ENCODE measurements at places on chromosomes 6 and 20.

DNA sequence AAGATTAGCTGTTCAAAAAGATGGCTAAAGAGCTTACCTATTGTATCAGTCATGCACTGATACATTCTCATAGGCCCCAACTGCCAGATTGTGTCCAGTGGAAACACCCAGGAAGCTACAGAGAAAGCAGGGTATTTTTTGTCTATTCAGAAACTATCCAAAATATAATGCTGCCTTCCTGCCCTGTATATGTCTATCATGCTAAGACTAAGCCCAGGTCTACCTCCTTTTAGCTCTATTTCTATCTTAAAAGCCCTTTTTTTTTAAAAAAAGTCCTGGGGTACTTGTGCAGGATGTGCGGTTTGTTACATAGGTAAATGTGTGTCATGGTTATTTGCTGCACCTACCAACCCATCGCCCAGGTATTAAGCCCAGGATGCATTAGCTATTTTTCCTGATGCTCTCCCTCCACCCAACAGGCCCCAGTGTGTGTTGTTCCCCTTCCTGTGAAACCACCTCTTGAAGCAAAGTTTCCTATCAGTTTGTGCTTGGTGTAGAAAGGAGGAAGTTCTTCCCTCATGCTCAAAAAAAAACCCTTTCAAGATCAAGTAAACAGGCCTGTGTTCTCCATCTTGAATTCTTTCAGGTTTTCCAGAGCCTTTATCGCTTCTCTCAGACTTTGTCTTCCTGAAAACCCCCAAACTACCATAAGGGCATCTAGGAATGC is 514 bp downstream of the DEFB129 start:
- H3K4me3 ChIP-seq: no peak overlapping the region
- peaks cover 5% of the 10 kb centered on the region for H3K27me3 ChIP-seq
- no peak for DNase-seq
- no peaks in the 10 kb centered on the region for H3K4me1 ChIP-seq

DNA sequence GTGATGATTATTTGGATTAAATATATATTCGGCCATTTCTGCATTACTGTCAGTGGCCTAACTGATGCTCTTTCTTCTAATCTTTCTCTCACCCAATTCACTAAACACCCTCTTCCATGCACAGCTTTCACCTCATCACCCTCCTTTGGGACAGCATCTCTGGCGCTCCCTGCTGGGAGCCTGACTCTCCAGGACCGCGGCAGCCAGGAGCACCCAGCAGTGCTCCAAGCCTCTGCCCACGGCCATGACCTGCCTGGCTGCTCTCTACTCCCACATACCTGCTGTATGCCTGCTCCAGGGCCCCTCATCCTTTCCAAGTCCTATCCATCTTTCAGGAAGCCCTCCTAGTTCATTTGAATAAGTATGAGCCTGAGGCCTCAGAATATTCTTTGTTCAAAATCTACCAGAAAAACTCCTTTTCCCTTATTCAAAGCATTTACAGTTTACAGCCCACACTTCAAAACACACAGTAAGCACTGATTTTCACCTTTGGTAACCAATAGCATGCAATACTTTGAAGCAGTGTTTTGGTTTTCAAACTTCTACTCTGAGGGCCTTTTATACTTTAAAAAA is 15.2 kb downstream of the CTCFL start:
- H3K4me1 ChIP-seq: peaks cover 31% of the 10 kb centered on the region
- H3K27me3 ChIP-seq: no peaks in the 10 kb centered on the region
- H3K4me3 ChIP-seq: no peak overlapping the region
- H3K36me3 ChIP-seq: no peaks in the 10 kb centered on the region

DNA sequence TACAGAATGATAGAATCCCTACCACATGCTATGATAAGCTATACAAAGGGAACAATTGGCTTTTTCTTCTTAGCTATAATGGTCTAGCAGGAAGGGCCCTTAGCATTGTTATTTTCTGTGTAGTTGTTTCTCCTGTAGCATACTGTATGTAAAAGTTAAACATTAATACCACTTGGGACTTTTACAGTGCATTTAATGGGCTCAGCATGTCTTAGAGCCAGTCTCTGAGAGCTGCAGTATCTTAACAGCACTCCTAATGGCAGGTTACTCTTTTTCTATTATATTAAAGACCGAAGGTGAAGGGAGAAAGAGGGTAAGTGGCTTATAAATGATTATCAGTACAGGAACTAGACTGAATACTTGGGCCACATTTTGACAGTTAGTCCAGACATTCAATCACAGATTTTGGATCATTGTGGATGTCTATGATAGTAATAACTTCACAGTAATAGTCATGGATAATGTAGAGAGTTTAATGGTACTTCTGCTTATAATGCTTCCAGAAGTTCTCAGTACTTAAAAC is 290.7 kb downstream of the PHF3 start:
- H3K27ac ChIP-seq: no peak overlapping the region
- no peaks in the 10 kb centered on the region for H3K36me3 ChIP-seq
- H3K27me3 ChIP-seq: no peaks in the 10 kb centered on the region
- no peak for DNase-seq
- no peaks in the 10 kb centered on the region for H3K4me1 ChIP-seq

DNA sequence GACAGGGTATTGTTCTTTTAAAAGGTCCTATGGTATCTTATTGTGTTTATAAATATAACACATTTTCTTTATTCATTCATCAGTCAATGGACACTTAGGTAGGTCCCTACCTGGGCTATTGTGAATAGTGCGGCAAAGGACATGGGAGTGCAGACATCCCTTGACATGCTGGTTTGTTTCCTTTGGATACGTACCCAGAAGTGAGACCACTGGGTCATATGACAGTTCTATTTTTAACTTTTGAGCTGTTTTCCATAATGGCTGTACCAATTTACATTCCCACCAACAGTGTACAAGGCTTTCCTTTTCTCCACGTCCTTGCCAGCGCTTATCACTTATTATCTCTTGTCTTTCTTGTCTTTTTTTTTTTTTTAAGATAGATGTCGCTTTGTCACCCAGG is 627.5 kb downstream of the PRKN start:
- peaks cover 2% of the 10 kb centered on the region for H3K4me1 ChIP-seq
- no peaks in the 10 kb centered on the region for H3K36me3 ChIP-seq
- no peak overlapping the region for H3K4me3 ChIP-seq
- peaks cover 13% of the 10 kb centered on the region for H3K27me3 ChIP-seq
- DNase-seq: no peak

DNA sequence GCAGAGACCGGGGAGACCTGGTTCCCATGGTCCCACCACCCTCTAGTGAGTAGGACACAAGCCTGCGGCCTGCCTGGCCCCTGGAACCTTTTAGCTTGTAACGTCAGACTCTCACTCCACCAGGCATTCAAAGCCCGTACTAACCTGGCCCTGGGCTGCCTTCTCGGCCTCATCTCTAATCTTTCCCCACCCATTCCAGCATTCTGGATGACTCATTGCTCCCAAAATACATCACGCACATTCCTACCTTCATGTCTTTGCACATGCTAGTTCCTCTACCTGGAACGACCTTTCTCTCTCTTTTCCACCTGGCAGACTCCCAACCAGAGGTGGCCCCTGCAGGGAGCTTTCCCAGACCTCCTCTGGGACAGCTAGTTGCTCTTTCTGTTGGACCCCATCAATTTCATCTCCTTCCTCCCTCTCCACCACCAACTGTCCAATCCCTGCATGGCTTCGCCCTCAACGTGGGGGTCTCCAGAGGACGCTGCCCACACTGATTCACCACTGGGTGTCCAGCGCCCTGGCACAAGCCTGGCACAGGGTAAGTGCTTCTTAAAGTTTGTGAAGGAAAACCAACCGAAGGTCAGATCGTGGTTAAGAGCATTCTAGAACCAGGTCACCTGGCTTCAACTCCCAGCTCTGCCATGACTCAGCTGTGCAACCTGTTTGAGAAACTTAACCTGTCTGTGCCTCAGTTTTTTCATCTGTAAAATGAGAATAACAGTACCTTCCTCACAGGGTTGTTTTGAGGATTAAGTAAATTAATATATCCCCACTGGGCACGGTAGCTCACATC is 35.2 kb downstream of the JPH2 start:
- H3K27me3 ChIP-seq: no peaks in the 10 kb centered on the region
- H3K27ac ChIP-seq: no peak overlapping the region
- no peak for DNase-seq
- H3K36me3 ChIP-seq: no peaks in the 10 kb centered on the region
- H3K4me1 ChIP-seq: no peaks in the 10 kb centered on the region
- H3K4me3 ChIP-seq: no peak overlapping the region

- H3K27me3 ChIP-seq: no peaks in the 10 kb centered on the region
- H3K4me3 ChIP-seq: no peak overlapping the region
- no peak for DNase-seq
- no peaks in the 10 kb centered on the region for H3K36me3 ChIP-seq
These were observed 19.3 kb downstream of the ANKRD6 start for GRCh38 chr6:89452281-89452680.

GRCh38 chr6:144922120-144922722 is 637.1 kb downstream of the UTRN start:
- H3K4me3 ChIP-seq: no peak overlapping the region
- H3K4me1 ChIP-seq: no peaks in the 10 kb centered on the region
- no peak overlapping the region for H3K27ac ChIP-seq
- H3K27me3 ChIP-seq: no peaks in the 10 kb centered on the region
- H3K36me3 ChIP-seq: no peaks in the 10 kb centered on the region

DNA sequence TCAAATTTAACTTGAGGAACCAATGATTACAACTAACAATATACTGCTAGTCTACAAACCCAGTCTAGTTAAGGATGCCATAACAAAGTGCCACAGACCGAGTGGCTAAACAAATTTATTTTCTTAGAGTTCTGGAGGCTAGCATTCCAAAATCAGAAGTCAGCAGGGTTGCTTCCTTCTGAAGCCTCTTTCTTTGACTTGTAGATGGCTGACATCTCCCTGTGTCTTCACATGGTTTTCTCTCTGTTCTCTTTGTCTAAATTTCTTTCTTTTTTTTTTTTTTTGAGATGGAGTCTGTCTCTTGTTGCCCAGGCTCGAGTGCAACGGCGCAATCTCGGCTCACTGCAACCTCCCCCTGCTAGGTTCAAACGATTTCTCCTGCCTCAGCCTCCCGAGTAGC is 56.1 kb downstream of the NCOA3 start:
- DNase-seq: no peak
- no peak overlapping the region for H3K4me3 ChIP-seq
- no peaks in the 10 kb centered on the region for H3K36me3 ChIP-seq
- no peaks in the 10 kb centered on the region for H3K27me3 ChIP-seq
- H3K27ac ChIP-seq: no peak overlapping the region

GRCh38 chr6:103409475-103409874 is 1450.2 kb downstream of the HACE1 start:
- no peaks in the 10 kb centered on the region for H3K27me3 ChIP-seq
- no peak overlapping the region for H3K4me3 ChIP-seq
- no peaks in the 10 kb centered on the region for H3K4me1 ChIP-seq
- no peak overlapping the region for H3K27ac ChIP-seq
- no peak for DNase-seq

GRCh38 chr20:47672166-47672565 is 113.1 kb downstream of the SULF2 start:
- peaks cover 5% of the 10 kb centered on the region for H3K36me3 ChIP-seq
- H3K4me1 ChIP-seq: no peaks in the 10 kb centered on the region
- DNase-seq: no peak
- H3K27ac ChIP-seq: no peak overlapping the region

GRCh38 chr6:112065426-112065986 is 11.6 kb downstream of the CCN6 start:
- peaks cover 12% of the 10 kb centered on the region for H3K36me3 ChIP-seq
- no peak for DNase-seq
- peaks cover 10% of the 10 kb centered on the region for H3K4me1 ChIP-seq
- H3K27ac ChIP-seq: no peak overlapping the region
- H3K27me3 ChIP-seq: no peaks in the 10 kb centered on the region

DNA sequence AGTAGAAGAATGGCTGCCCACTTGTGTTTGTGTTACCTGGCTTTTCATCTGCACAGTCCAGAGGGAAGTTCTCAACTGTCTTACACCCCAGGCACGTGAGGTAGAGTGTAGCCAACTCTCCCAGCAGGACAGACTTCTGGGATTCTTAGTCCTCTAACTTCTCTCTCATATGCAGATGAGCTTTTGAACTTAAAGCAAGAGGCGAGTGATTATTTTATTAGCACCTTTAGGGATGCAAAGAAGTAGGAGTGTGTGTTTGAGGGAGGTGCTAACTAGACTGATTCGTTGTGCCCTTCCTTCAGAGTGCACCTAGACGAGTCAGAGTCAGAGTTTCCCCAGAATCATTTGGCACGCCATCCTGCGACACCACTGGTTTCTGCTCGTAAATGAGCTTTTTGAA is 10.8 kb downstream of the CDYL start:
- DNase-seq: no peak
- peaks cover 3% of the 10 kb centered on the region for H3K36me3 ChIP-seq
- no peak overlapping the region for H3K4me3 ChIP-seq
- H3K4me1 ChIP-seq: no peaks in the 10 kb centered on the region
- H3K27ac ChIP-seq: no peak overlapping the region

GRCh38 chr20:58909585-58909984 is 57.1 kb downstream of the GNAS start:
- no peak for DNase-seq
- peaks cover 31% of the 10 kb centered on the region for H3K4me1 ChIP-seq
- H3K27ac ChIP-seq: no peak overlapping the region
- H3K36me3 ChIP-seq: peaks cover 79% of the 10 kb centered on the region

GRCh38 chr6:7991536-7991935 is 72.7 kb downstream of the BLOC1S5 start:
- H3K4me1 ChIP-seq: no peaks in the 10 kb centered on the region
- no peaks in the 10 kb centered on the region for H3K36me3 ChIP-seq
- no peak for DNase-seq
- H3K27me3 ChIP-seq: no peaks in the 10 kb centered on the region
- no peak overlapping the region for H3K4me3 ChIP-seq

GRCh38 chr6:45472382-45472781 is 94.6 kb upstream of the SUPT3H start:
- H3K4me3 ChIP-seq: no peak overlapping the region
- H3K4me1 ChIP-seq: peaks cover 4% of the 10 kb centered on the region
- peak; percentile 18 for DNase-seq

DNA sequence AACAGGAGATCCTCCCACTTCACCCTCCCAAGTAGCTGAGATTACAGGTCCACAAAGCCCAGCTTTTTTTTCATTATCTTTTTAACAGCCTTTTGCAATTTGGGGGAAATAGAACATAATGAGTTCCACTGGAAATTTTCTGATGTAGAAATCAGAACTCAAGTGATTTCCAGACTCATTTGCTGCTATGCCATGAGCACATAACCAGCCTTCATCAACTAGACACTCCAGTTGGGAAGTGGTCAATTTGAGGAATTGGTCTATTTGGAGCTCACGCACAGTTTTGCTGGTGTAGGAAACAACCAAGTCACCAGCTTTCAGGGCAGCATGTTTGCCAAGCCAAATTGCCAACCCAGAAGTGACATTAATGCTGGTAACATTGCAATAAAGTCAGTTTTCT is 86.7 kb downstream of the MAFB start:
- no peaks in the 10 kb centered on the region for H3K36me3 ChIP-seq
- no peaks in the 10 kb centered on the region for H3K4me1 ChIP-seq
- H3K27ac ChIP-seq: no peak overlapping the region
- no peak overlapping the region for H3K4me3 ChIP-seq
- H3K27me3 ChIP-seq: no peaks in the 10 kb centered on the region

- no peak for DNase-seq
- H3K4me1 ChIP-seq: peaks cover 6% of the 10 kb centered on the region
- H3K27me3 ChIP-seq: no peaks in the 10 kb centered on the region
- no peak overlapping the region for H3K4me3 ChIP-seq
- peaks cover 25% of the 10 kb centered on the region for H3K36me3 ChIP-seq
- no peak overlapping the region for H3K27ac ChIP-seq
These were observed 34.0 kb downstream of the NCOA6 start for GRCh38 chr20:34791289-34792020.

Measured in SJCRH30 (cell line).